ENCODE measurements at places on chromosomes 4 and X. TPM values are rescaled to one million over a fixed set of nuclear protein-coding genes. Genes with fewer than 3 reads are reported as not detected.

Gene CAPN6
- total RNA-seq: 11.7 TPM

Gene CCKAR
- total RNA-seq: not detected

Gene RAI2
- total RNA-seq: 0.64 TPM

- no peak for DNase-seq
Observed at GRCh38 chr4:5143306-5143861, 92.1 kb downstream of the STK32B start.

GRCh38 chr4:623914-624566, 1.3 kb upstream of the PDE6B start:
- DNase-seq: no peak

DNA sequence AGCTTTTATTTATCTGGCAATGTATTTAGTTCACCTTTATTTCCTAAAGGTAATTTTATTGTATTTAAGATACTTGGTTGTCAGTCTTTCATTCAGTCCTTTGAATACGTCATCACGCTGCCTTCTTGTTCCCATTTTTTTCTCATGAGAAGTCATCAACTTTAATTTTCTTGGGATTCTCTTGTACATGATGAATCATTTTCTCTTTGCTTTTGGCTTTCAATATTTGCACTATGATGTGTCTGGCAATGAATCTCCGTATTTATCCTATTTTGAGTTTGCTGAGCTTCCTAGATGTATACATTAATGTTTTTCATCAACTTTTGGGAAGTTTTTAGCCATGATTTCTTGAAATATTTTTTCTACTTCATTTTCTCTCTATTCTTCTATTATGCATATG, 28.4 kb downstream of the CLDN2 start:
- no peak for DNase-seq
